ENCODE measurements at places on chromosomes 5 and 9. TPM values are rescaled to one million over a fixed set of nuclear protein-coding genes. Genes with fewer than 3 reads are reported as not detected.
A peak's percentile ranks its signal among the peaks of the same experiment; 100 is the strongest.

Gene MLANA
- not detected for total RNA-seq

GRCh38 chr9:6822696-6823095, 64.9 kb downstream of the KDM4C start:
- DNase-seq = no peak

DNA sequence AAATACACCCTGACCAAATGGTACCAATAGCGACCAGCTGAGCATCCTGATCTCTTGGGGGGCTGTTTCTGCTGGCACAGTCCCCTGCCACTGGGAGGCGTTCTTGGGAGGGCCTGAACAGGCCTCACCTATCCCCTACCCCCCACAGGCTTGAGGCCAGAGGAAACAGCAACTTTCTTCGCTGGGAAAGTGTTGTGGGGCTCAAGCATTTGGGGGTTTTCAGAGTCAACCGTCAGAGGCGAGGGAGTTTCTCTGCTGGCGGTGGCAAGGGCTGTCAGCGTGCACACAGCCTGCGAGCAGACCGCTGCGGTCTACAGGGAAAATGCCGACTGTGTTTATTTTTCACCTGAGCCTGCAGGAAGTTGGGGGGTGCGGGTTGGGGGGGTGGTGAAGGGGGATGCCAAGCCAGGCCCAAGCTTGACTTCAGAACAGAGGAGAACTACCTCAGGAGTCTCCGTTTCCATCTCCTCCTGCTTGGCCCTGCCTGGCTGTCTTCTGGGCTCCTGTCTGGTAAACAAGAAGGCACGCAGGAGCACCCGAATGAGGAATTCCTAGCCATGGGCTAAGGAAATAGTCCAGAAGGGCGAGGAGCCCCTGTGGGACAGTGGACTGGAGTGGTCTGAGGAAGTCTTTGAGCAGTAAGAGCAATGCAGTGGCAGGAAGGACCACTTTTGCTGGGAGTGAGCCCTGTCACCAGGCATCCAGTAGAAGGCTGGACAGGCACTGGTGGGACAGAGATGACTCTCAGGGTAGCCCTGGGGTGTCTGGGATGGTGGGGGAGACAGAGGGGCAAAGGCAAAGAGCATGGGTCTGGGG, 18.1 kb downstream of the TCF7 start:
- peak; percentile 86 for DNase-seq

DNA sequence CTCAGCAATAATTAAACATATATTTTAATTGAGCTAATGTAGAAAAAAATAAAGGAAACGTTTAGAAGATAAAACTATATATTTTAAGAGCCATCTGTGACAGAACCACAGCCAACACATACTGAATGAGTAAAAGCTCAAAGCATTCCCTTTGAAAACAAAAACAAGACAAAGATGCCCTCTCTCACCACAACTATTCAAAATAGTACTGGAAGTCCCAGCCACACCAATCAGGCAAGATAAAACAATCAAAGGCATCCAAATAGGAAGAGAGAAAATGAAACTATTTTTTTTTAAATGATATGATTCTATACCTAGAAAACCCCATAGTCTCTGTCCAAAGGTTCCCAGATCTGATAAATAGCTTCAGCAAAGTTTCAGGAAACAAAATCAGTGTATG, 262.0 kb downstream of the HTR1A start:
- DNase-seq = no peak

- DNase-seq = no peak
Measured at GRCh38 chr9:34541540-34541939, 18.8 kb upstream of the ENHO start.

All from activated CD4-positive, alpha-beta T cell treated with anti-CD3 and anti-CD28 coated beads for 36 hours (primary cell).